ENCODE measurements at places on chromosomes 3 and 15. TPM values are rescaled to one million over a fixed set of nuclear protein-coding genes. Genes with fewer than 3 reads are reported as not detected.
A peak's percentile ranks its signal among the peaks of the same experiment; 100 is the strongest.

DNA sequence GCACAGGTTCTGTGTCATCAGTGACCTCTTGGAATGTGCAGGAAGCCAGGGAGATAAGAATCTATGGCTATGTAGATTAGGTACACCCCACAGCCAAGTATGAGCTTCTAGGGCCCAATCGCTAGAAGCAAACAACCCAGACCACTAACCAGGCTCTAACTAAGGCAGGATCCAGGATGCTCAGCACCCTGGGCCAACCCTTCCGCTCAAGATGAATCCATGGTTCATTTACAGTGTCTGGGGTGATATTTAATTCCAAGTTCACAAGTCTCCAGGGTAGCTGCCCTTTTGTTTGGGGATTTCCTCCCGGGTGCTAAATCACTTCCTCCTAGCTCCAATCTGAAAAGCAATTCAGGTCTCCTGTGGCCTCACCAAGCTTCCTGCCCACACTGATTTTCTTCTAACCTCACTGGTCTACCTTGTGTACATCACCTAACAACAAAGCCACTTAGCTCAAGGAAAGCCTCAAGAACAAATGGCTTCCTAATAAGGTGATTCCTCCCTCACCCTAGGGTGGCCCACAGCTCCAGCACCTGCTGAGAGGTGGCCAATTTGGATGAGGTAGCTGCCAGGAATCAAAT, 2.4 kb downstream of the EHD4 start:
- no peak overlapping the region for H3K4me3 ChIP-seq
- DNase-seq: no peak
- H3K4me1 ChIP-seq: peaks cover 4% of the 10 kb centered on the region

- no peaks in the 10 kb centered on the region for H3K36me3 ChIP-seq
- H3K27me3 ChIP-seq: no peaks in the 10 kb centered on the region
- no peak for DNase-seq
These were observed 315.2 kb downstream of the UACA start for GRCh38 chr15:70447928-70448698.

DNA sequence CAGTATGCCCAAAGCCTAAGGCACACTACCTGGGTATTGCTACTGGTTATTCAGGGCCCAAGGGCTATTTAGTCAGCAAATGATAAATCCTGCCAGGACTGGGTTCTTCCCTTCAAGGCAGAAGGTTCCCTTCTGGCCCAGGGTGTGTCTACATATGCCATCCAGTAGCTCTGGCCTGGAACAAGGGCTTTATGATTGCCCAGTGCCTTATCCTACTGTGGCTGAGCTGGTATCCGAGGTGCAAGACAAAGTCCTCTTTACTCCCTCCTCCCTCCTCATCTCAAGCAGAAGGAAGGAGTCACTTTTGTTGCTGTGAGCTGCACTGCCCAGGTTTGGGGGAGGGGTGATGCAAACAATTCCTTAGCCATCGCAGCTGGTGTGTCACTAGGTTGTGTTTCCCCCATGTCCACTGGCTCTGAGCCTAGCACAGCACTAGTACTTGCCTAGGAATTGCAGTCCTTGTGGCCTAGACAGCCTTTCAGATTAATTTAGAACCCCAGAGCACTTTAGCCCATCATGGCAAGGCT, 221.8 kb upstream of the TGFBR2 start:
- no peaks in the 10 kb centered on the region for H3K36me3 ChIP-seq
- no peak for DNase-seq
- H3K4me1 ChIP-seq: no peaks in the 10 kb centered on the region
- no peaks in the 10 kb centered on the region for H3K27me3 ChIP-seq

DNA sequence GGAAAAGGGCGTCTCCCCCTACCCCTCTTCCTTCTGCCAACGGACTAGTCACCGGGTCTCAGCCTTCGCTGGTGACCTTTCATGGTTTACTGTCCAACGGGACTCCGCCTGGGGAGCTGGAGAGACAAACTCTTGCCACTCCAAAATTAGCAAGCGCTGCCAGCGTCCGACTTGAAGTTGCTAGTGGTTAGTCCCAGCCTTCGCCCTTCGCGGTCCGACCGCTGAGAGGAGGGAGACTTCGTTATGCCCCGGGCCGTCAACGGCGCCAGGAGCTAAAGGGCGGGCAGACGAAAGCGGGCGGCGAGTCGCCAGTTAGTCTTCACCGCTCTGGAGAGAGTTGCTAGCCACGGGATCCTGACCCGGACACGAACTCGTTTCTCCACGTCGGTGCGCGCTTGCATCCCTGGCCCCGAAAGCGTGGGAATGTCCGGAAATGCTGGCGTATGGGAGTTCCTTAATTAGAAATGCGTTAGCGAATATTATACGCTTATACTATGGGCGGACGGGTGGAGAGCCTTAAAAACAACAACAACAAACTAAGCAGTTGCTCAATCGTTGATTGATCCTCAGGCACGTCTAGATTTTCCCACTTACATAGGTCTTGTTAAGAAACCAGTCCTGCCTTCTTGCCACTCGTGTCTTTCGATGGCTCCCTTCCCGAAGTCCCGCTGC, 716 bp downstream of the SMC4 start:
- H3K36me3 ChIP-seq: no peaks in the 10 kb centered on the region
- peak overlapping the region; percentile 74 for H3K27ac ChIP-seq
- peak; percentile 55 for DNase-seq
- H3K27me3 ChIP-seq: no peaks in the 10 kb centered on the region
- H3K4me1 ChIP-seq: peaks cover 1% of the 10 kb centered on the region
- peak overlapping the region; percentile 77 for H3K4me3 ChIP-seq

GRCh38 chr3:55569033-55569599, 82.0 kb upstream of the WNT5A start:
- no peaks in the 10 kb centered on the region for H3K4me1 ChIP-seq
- DNase-seq: no peak
- no peak overlapping the region for H3K4me3 ChIP-seq

- H3K4me3 ChIP-seq: no peak overlapping the region
- no peaks in the 10 kb centered on the region for H3K4me1 ChIP-seq
- H3K27ac ChIP-seq: no peak overlapping the region
- no peaks in the 10 kb centered on the region for H3K36me3 ChIP-seq
These were observed 91.7 kb upstream of the NAALADL2 start for GRCh38 chr3:174767406-174767805.

DNA sequence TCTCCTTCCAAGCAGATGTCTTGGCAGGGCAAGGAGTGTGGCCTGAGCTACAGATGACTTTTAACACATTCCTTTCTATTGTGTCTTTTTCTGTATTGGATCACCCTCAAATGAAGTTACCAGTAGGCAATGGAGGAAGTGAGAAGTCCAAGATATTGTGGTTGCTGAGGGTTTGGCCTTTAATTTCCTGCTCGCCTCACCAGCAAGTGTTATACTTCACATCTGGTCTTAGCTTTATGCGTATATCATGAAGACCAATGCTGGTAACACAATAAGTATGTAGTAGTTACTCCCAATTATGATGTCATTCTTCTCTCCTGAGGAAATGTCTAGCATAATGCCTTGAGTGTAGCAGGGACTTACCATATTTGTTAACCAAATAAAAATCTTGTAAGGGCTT, 179.9 kb downstream of the ZIC1 start:
- H3K27ac ChIP-seq: no peak overlapping the region
- H3K27me3 ChIP-seq: no peaks in the 10 kb centered on the region
- no peaks in the 10 kb centered on the region for H3K4me1 ChIP-seq
- no peak overlapping the region for H3K4me3 ChIP-seq
- H3K36me3 ChIP-seq: no peaks in the 10 kb centered on the region
- DNase-seq: no peak

DNA sequence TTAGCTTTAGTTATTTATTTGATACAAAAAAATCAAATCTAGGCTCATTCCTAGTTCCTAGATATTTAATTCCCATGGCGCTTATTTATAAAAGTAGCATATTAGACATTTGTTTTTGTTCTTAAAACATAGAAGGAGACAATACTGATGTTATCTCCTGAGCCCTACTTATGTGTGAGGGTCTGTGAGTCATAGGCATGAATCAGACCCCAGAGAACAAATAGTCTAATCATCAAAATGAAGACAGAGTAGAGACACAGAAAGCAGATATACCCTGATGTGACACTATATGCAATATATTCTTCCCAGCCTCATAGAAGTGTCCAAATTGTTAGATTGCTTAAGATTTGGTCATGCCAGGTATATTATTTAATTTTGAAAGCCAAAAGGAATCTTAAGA, 44.9 kb downstream of the PEX5L start:
- no peaks in the 10 kb centered on the region for H3K4me1 ChIP-seq
- H3K27me3 ChIP-seq: no peaks in the 10 kb centered on the region

DNA sequence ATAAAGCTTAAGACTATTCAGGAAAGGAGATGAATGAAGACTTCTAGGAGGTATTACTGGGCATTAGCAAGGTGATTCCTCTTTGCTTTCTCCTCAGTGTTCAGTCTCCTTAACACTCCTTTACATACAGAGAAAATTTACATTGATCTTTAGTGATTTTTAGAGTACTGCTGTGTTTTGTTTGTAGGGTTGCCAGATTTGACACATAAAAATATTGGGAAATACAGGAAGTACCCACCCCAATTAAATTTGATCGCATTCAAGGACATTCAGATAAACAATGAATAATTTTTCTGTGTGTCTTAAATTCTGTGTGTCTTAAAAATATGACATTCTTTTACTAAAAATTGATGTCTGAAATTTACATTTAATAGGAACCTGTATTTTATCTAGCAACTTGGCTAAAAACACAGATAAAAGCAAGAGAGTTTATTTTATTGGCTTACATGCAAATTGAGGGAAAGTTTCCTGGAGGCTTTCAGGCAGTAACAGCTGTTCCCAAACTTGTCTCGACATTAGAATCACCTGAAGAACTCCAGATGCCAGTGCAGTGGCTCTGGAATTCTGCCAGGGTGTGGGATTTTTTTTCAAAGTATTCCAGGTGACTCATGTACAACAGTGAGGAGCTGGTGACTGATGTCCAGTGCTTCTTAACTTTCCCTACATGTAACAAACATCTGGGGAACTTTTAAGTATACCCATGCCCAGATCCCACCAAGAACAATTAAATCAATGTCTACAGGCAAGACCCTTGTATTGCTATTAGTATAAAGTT, 23.4 kb upstream of the PLOD2 start:
- H3K27me3 ChIP-seq: no peaks in the 10 kb centered on the region
- H3K36me3 ChIP-seq: no peaks in the 10 kb centered on the region
- H3K4me1 ChIP-seq: no peaks in the 10 kb centered on the region
- H3K27ac ChIP-seq: no peak overlapping the region
- no peak for DNase-seq

- H3K4me1 ChIP-seq: no peaks in the 10 kb centered on the region
- no peaks in the 10 kb centered on the region for H3K27me3 ChIP-seq
- peak; percentile 2 for DNase-seq
- no peaks in the 10 kb centered on the region for H3K36me3 ChIP-seq
These were observed 61.0 kb downstream of the SCN5A start for GRCh38 chr3:38588371-38588971.

DNA sequence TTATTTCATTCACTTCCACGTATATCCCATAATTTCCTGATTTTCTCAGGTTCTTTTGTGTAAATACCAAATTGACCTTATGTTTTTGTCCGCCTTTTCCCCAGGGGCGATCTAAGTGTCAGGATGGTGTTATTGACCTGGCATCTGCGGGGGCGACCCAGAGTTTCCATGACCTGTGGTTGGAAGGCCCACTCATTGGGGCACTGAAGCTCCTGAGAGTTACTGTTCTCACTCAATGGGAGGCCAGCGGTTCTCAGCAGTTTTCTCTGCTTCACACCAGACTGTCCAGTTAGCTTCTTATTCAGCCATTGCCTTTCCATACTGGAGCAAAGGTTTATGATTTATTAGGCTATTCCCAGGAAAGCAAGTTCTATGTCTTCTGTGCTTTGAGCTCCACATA, 53.3 kb downstream of the B3GALNT1 start:
- H3K36me3 ChIP-seq: no peaks in the 10 kb centered on the region
- no peaks in the 10 kb centered on the region for H3K4me1 ChIP-seq
- no peak for DNase-seq
- no peak overlapping the region for H3K27ac ChIP-seq
- H3K4me3 ChIP-seq: no peak overlapping the region
- no peaks in the 10 kb centered on the region for H3K27me3 ChIP-seq

GRCh38 chr3:178419071-178419470, 117.2 kb upstream of the KCNMB2 start:
- no peak overlapping the region for H3K4me3 ChIP-seq
- no peak for DNase-seq
- no peaks in the 10 kb centered on the region for H3K27me3 ChIP-seq
- H3K4me1 ChIP-seq: no peaks in the 10 kb centered on the region
- H3K36me3 ChIP-seq: no peaks in the 10 kb centered on the region

- no peaks in the 10 kb centered on the region for H3K27me3 ChIP-seq
- H3K4me1 ChIP-seq: no peaks in the 10 kb centered on the region
- no peak for DNase-seq
- H3K4me3 ChIP-seq: no peak overlapping the region
- no peak overlapping the region for H3K27ac ChIP-seq
- H3K36me3 ChIP-seq: no peaks in the 10 kb centered on the region
These were observed 207.6 kb upstream of the STAC start for GRCh38 chr3:36172699-36173098.

DNA sequence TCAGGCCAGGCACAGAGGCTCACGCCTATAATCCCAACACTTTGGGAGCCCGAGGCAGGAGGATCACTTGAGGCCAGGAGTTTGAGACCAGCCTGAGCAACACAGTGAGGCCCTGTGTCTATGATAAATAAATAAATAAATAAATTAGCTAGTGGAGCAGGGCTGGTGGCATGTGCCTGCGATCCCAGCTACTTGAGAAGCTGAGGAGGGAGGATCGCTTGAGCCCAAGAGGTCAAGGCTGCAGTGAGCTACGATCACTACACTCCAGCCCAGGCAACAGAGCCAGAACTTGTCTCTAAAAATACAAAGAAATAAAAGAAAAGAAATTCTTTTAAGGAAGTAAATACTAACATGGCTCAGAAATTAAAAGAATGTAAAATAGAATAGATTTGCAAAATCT, 91.8 kb downstream of the LIPC start:
- peaks cover 10% of the 10 kb centered on the region for H3K4me1 ChIP-seq
- DNase-seq: no peak
- no peak overlapping the region for H3K4me3 ChIP-seq

DNA sequence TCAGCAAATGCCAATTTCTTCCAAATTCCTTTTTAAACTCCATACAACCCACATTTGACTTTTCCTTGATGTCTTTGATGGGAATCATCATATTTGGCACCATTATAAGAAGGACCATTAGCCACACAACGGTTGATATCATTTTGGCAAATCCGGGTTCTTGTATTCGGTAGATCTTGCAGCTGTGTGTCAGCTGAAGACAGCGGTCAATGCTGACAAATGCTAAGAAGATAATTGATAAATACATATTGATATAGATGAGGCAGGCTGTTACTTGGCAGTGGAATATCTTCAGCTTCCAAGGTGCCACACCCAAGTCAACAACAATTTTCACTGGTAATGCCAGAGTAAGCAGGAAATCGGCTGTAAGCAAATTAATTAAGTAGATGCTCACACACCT, 4.2 kb downstream of the GPR171 start:
- no peaks in the 10 kb centered on the region for H3K27me3 ChIP-seq
- no peak overlapping the region for H3K27ac ChIP-seq

- no peak overlapping the region for H3K4me3 ChIP-seq
- no peaks in the 10 kb centered on the region for H3K4me1 ChIP-seq
- no peak overlapping the region for H3K27ac ChIP-seq
These were observed 261.6 kb upstream of the LMCD1 start for GRCh38 chr3:8239718-8240695.

TLR9 gene
- 0.22 TPM for total RNA-seq

ACSBG1 gene
- 0.57 TPM for total RNA-seq

AMIGO3 gene
- 0.28 TPM for total RNA-seq

FES gene
- total RNA-seq: 23.6 TPM

MUC20 gene
- 11.3 TPM for total RNA-seq

DGKG gene
- 4.1 TPM for total RNA-seq

MESP1 gene
- 0.20 TPM for total RNA-seq

TRIM59 gene
- total RNA-seq: 1.6 TPM

Data from ovary (tissue), 10 donors.